ENCODE measurements at places on chromosomes 2 and 18.

- no peak for DNase-seq
Measured at GRCh38 chr2:47521666-47522285, 118.8 kb downstream of the MSH2 start.

- no peak for DNase-seq
Measured at GRCh38 chr2:109230941-109231420, 102.0 kb downstream of the SH3RF3 start.

GRCh38 chr18:62106271-62106670, 80.6 kb downstream of the PIGN start:
- no peak for DNase-seq

GRCh38 chr2:219084791-219085190, 24.1 kb upstream of the IHH start:
- DNase-seq, result no peak

DNA sequence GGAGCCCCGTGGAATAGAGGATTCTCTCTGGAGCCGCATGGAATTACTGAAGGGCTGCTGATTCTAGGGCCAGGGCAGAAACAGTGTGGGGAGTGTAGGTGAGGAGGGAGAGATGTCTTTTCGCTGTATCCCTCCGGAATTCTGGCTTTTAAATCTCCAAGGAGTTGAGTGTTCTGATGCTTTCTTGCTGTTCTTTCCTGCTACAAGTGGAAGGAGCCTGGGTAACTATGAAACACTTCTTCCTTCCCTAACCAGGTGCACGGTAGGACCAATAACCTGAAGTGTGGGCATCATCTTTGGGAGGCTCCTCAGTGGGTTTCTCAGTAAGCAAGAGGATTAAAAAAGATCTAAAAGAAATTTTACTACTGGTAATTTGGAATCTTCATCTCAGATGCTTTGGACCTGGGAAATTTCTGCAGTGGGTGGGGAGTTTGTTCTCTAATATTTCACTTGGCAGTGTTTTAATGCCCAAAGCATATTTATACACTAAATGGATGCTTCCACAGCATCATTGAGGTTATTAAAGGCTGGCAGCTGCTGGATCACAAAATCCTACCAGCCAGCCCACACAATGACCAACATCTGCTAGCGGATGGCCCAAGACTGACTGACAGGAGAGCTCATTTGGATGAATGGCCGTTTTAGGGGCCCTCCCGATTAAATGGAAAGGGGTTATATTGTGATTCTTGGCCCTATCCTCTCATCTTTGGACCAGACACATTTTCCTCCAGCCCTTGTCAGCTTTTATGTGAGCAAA, 2.1 kb downstream of the EML6 start:
- DNase-seq, result no peak

DNA sequence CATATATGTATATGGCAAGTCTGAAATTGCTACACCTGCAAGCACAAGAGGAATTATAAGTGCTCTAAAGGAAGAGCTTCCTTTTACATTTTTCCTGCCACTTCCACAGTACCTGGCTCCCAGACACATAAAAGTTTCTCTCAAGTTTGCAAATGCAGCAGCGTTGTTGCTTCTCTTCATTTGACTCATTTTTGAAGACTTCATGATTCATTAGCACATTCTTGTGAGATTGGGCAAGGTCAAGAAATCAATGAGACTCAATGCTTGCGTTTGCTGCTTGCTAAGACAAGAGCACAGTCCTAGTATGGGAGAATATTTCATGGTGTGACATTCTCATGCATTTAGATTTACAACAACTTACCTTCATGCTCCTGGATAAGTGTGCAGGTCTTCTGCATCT, 42.6 kb upstream of the PDCL3 start:
- DNase-seq, result no peak

- DNase-seq, result no peak
Measured at GRCh38 chr2:12856934-12857601, 140.3 kb downstream of the TRIB2 start.

DNA sequence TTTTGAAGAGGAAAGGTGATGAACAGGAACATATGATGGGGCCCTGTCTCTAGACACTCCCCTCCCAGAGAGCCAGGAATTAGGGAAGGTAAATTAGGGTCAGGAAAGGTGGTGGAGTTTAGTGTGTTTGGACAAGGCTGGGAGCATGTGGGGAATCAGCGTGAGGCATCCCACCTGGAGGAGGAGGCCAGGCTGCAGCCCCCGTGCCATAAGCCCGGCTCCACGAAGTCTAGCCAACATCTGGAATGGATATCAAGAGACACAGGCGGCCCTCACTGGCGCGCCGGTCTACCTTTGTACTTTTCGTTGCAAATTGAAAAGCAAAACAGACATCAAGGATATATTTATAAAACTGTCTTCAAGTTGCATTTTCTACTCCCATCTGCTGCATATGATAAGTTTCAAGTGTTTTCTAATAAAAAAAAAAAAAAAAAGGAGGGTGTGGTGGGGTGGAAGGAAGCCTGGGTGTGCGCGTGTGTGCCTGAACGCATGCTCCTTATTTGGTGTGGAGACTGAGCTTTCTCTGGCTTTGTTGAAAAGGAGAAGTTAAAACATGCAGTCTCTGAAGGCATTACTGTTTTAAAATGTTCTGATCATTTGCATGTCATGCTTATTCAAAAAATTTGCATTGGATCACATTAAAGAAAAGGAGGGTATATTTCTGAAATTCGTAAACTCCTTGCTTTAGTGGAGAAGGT, 546.7 kb upstream of the ID2 start:
- DNase-seq, result no peak

- DNase-seq, result no peak
Measured at GRCh38 chr2:43387092-43388062, 161.0 kb upstream of the ZFP36L2 start.

GRCh38 chr2:10075571-10076209, 4.5 kb downstream of the CYS1 start:
- DNase-seq, result no peak

- no peak for DNase-seq
Measured at GRCh38 chr2:149119368-149119767, 80.9 kb downstream of the LYPD6B start.

DNA sequence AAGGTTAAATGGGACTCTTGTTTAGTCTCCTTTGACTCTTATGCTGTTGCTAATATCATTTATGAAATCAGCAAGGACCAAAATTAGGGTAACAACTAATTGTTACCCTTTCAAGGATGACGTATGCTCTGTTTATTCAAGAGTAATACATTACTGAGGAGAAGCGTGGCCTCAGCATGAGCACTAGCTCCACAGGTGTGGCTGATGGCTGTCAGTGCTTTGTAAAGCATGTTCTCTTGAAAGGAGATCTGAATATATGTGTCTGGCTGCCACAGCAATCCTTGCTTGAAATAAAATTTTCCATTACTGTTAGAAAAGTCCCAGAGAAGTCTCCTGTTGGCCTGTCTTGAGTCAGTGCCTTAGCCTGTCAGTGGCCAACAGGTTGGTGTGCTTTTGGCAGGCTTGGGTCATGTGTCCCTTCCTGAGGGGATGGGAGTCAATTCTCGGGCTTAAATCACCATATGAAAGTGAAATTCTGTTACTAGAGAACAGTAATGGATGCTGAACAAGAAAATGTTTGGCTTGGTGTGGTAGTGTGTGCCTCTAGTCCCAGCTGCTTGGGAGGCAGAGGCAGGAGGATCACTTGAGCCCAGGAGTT, 32.7 kb downstream of the ABI2 start:
- no peak for DNase-seq

DNA sequence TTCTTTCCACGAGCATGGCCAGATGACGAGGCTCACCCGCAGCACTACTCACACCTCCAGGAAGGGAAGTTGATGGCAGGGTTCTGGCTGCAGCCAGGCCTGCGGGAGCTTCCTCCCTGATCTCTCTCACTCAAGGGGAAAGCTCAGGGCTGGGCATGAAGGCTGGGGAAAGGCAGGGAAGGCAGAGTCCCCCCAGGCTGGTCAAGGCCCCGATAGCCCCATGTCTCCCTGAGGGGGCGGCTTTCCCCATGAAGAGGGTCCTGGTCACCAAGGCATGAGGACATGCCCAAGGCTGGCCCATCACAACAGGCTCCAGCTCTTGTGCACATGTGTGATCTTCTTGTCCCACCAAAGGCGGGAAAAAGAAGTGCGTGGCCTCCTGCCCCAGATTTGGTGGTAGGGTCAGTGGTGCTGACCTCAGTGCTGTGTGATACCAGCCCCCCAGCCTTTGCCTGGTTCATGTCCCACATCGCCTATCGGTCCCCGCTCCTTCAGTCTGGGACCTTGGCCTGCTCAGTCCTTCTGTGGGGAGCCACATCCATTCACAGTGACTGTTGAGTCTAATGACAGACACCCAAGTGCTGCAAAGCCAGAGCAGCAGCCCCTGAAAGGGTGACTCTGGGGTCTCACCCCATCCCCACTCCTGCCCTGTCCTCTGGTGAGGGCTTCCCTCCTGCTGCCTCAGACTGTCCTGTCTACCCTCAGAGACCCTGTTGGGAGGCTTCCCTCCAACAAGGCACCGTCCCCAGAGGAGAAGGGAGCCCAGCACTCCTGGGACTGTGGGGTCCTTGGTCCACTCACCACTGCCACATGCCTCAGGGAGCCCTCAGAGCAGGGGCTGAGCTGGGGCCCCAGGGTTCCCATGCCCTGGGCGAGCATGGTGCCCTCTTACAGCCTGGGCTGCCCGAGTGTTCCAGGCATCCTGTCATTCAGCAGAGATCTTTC, 49.8 kb upstream of the ALPP start:
- DNase-seq, result no peak

GRCh38 chr2:46802665-46803546, 112.7 kb downstream of the MCFD2 start:
- DNase-seq, result no peak

DNA sequence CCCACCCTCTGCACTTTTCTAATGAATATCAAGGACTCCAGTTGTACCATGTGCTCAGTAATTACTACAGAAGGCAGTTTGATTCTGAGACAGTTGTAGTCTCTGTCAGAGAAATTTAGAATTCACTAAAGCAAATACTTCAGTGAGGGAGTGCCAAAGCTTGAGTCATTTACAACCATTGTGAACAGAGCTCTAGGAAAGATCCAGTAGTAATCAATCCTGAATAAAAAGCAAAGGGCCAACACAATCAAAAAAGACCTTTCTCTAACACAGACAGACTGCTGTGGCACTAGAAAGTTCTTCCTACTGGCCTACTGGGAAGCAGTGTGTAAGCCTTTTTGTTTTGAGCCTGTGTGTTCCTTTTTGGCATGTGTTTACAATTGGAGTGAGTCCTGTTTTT, 135.6 kb upstream of the UNC80 start:
- DNase-seq, result no peak

- no peak for DNase-seq
Measured at GRCh38 chr18:7367336-7367735, 136.4 kb downstream of the LRRC30 start.

GRCh38 chr2:225064362-225064761, 22.1 kb upstream of the DOCK10 start:
- DNase-seq, result no peak

DNA sequence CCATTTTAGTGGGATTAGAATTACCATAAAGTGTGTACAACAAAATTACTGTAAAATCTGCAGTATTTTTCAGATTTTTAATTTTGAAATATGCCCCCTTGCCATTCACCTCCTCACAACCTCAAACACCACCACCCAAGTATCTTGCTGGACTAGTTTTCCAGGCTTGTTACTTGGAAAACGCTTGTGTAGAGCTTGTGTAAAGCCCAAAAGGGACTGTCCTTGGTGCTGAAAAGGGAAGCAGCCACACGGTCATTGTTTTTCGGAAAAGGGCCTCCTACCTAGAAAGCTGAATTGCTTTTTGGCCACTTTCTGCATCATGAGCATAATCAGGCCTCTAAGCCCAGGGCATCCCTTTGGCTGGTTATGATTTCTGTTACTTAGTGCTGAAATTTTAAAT, 563.4 kb downstream of the LRRTM4 start:
- DNase-seq, result no peak

DNA sequence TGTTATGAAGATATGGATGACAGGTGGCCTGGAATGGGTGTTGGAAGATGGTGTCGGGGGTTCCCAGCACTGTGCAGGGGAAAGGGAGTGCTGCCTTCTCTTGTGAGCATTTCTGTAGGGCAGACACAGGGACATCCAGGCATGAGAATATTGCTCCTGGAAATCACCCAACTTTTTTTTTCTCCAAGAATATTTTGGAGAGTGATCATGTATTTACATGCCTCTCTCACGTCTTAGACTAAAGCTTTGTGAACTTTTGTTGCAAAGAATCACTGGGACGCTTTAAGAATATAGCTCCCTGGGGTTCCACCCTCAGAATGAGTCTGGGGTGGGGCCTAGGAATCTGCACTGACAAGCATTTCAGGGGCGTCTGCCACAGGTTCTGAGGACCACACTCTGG, 68.7 kb downstream of the VWA3B start:
- DNase-seq, result no peak

DNA sequence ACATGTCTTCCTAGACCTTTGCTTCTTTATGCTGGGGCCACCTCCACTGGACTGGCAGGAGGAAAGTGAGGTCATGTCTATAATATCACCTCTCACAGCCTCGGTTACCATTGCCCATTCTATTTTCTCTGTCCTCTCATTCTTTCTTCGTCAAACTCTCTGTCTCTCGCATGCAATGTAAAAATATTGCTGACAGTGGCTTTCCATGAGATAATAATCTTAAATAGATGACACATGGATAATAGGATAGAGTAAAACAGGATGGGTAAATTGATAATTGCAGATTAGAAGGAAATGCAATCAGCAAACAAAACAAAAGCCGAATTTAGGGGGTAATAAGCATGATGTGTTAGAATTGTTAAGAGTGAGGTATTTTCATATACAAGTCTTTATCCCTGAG, 215.7 kb upstream of the PARD3B start:
- no peak for DNase-seq

DNA sequence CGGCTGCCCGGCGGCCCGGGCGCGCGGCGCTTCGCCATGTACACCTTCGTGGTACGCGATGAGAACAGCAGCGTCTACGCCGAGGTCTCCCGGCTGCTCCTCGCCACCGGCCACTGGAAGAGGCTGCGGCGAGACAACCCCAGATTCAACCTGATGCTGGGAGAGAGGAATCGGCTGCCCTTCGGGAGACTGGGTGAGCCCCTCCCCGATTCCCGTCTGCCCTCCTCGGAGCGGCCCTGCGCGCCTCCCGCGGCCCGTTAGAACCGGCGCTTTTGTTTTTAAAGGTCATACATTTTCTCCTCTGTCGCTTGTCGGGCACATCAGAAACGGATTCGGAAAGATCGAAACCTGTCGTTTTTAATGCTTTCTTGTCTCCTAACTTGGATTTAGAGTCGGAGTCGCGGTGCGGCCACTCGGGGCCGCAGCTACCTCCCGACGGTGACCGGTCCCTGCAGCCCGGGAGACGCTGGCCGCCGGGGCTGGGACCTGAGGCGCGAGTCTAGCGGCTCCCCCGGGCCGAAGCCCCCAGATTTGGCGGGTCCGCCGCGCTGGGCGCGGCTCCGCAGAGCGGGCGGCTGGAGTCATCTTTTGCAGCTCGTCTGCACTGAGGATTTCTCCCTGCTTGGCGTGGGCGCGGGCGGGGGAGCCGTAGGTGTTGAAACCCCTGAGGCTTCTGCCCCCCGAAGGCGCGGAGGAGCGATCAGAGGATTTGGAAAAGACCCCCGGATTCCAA, 519 bp downstream of the TTL start:
- no peak for DNase-seq
